ENCODE measurements at places on chromosomes 5 and 9.

GRCh38 chr9:98191671-98192502 is 550 bp downstream of the CORO2A start:
- no peak for DNase-seq

GRCh38 chr9:120478208-120478607 is 101.8 kb downstream of the CDK5RAP2 start:
- no peak for DNase-seq

- no peak for DNase-seq
Observed at GRCh38 chr5:179241175-179241574, 104.1 kb downstream of the ADAMTS2 start.

- no peak for DNase-seq
Observed at GRCh38 chr5:158629591-158630312, 470.0 kb downstream of the EBF1 start.

GRCh38 chr5:102139029-102139428 is 157.1 kb downstream of the SLCO4C1 start:
- no peak for DNase-seq

DNA sequence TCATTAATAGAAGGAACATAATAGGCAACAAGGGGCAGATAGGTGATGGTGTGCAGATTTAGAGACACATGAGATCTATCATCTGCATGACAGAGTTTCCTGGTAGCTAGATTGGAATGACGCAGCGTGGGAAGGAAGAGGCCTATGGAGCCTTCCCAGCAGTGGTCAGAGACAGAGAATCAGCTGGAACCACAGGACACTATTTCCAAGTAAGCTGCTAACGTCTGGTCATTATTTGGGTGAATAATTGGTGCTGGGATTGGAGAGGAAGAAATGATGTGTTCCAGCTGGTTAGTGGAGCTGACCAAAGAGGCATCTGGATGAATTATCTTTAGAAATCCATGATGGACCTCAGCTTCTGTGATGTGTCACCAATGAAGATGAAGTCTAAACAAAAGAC is 91.2 kb upstream of the PRR16 start:
- no peak for DNase-seq

GRCh38 chr9:74521009-74521408 is 23.9 kb downstream of the RORB start:
- DNase-seq = no peak

DNA sequence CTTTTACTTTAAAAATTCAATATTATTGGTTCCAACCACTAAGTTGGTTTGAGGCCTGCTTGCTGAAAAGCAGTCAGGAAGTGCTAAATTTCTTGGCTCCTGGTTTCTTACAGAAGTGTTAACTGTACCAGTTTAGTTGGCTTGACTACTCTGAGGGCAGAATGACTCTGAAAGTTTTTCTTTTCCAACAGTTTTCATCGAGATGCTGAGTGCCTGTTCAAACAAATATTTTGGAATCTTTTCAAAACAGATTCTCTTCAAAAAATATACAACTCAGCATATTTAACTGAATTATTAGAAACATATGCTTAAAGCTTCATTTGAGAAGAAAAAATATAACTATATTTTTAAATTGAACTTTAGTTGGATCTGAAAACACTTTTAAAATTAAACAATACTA is 37.0 kb downstream of the SLC38A9 start:
- DNase-seq = no peak

DNA sequence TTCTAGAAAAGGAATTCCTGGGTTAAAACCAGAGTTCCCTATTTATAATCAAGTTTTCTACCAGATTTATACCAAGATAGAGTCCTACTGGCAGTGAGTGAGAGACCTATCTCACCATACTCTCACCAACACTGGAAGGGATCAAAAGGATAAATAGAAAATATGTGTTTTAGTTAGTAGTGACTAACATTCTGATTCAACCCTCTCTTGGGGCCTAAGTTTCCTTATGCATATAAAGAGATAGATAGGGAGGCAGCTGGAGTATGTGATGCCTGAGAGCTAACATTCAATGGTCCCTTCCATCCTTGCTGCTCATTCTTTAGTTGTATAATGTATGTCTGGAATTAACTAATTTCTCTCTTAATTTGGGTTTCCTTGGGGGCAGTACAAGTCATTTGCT is 32.0 kb downstream of the CKMT2 start:
- DNase-seq = no peak

GRCh38 chr9:126393876-126394275 is 67.2 kb downstream of the MVB12B start:
- no peak for DNase-seq

DNA sequence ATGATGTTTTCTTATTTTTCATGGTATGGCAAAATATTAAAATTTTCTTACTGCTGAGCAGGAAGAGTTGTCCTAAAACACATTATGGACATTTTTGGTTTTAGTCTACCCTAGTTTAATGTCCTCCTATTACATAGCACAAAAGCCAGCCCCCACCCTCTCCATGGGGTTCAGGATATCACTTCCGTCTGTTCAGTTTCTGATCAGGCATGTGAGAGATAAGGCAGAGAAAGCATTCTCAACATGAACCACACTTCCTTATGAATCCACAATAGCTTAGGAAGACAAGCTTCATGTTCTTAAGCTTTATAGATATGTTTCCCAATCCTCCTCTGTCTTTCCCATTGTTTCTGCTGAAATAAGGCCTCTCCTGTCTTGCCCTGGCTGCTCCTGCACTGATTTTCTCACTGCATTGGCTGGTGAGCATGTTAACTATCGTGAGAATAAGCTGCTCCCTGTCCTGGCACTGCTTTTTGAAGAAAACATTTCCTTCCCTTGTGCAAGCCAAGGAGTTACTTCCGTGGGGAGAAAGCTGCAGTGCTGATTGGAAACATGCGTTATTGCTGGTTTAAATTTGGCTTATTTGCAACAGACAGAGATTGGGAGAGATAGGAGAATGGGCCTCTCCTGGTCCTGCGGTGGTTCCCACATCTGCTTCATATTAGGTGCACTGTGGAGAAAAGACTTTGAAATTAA is 260.3 kb upstream of the RPS23 start:
- no peak for DNase-seq

- DNase-seq = peak; percentile 78
Observed at GRCh38 chr5:6827526-6828219, 114.4 kb downstream of the TENT4A start.

DNA sequence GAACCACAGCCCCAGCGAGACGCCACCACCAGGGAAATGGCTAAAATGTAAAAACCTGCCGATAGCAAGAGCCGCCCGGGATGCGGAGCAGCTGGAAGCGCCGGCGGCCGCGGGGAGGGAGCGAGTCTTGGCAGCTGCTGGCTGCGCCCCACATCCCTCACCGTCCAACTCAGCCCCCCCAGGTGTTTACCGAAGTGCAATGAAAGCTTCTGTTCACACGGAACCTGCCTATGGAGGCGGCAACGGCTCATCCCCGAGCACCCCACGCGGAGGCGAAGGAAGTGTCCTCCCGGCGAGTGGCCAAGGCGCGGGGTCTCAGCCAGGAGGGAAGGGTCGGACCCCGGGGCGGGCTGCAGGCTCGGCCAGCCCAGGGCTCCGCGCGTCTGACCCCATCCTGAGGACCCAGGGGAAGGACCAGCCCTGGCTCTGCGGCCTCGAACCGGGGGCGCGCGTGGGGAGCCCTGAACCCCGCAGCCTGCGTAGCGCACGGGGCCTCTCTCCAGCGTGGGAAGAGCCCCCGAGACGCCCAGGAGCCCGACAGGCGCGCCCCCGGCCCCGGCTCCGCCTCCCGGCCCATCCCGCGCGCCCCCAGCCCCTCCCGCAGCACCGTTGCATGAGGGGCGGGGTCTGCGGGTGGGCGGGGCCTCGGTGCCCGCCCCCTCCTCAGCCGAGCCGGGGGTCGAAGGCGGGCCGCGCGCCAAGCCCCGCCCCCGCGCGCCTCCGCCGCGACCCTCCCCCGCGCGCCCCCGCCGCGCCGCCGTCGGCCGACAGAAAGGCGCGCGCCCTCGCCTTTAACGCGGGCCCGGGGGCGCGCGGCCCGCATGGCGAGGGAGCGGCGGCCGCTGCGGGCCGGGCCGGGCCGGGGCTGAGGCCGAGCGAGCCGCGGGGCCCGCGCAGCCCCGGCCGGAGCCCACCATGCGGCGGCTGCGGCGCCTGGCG is at the start of gene DIPK1B:
Gene DIPK1B, plus strand, starts transcription at position 822 of the 939 bp plus-strand sequence. Its CDS starts 94 bp downstream, at position 916.
- DNase-seq = no peak

DNA sequence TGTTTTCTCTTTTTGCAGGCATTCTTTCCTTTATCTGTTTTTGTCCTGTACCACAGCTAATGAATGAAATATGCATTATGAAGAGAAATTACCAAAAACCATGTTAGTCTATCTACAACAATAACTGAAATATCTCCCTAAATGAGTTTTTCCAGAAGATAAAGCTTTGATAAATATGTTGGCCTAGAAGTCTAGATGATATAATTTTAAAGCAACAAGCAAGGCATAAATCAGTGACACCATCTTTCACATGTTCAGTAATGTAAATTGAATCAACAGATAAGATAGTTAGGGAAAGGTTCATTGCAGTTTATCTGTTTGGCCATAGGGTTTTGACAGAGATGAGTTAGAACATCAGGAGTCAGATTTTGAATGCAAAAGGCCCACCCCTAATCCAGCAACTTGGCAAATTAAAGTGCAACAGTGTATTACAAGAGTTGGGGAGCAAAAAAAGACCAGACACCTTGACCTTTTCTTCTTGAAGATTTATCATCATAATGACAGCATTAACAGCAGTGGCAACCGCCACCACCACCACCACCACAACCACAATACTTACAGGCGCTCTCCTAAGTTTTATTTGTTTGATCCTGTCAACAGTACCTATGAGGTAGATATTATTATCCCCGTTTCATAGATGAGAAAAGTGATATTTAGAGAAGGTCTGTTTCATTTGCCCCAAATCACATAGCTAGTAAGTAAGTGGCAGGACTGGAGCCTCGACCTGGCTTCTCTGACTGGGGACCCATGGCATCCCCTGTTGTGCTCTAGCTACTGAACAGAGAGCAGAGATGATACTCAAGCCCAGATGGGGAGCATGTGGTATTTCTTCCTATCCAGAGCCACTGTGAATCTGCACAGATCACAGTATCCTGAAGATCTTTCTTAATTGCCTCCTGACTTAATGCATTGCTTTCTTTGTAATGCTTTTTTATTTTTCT is 122.8 kb upstream of the DHFR start:
- no peak for DNase-seq

DNA sequence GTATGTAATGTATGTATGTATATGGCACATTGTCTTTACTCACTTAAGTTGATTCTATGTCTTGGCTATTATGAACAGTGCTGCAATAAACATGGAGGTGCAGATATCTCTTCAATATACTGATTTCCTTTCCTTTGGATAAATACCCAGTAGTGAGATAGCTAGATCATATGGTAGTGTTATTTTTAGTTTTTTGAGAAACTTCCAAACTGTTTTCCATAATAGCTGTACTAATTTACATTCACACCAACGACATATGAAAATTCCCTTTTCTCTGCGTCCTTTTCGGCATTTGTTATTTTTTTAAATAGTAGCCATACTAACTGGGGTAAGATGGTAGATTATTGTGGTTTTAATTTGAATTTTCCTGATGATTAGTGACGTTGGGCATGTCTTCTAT is 445.6 kb downstream of the NFIB start:
- no peak for DNase-seq

DNA sequence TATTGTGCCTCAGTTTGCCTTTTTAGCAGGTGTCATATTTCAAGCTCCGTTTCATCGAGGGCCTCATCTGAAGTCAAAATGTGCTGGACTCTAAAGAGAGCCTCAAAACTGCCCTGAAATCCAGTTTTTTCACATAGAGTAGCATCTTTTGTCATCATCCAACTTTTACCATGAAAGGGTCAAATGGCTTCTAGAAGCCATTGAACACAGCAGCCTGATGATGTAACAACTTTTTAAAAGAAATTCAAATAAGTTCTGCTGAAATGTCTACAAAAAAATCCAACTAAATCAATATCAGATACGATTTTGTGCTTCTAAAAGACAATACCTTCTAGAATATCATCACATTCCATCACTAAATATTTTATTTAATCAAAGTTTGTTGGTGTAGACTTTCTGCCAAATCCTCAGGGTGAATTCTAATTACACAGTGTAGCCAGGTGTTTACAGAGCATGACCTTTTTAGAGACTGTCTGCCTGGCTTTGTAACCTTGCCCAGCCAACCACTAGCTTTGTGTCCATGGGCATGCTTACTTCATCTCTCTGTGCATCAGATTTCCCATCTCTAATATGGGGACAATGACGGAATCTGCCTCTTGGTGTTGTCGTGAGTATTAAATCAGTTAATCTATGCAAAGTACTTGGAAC is 505.0 kb downstream of the EBF1 start:
- no peak for DNase-seq

GRCh38 chr9:89721971-89722530 is 117.2 kb downstream of the GADD45G start:
- DNase-seq = no peak

DNA sequence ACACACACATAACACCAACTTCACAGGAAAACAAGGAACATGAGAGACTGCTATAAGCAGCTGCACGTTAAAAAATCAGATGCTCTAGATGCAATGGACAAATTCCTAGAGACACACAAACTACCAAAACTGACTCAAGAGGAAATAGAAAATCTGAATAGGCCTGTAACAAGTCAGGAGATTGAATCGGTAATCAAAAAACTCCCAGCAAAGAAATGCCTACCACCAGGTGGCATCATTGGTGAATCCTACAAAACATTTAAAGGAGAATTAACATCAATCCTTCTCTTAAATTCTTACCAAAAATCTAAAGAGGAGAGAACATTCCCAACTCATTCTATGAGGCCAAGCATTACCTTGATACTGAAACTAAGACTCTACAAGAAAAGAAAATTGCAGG is 54.9 kb downstream of the NDST1 start:
- peak; percentile 24 for DNase-seq

All from activated CD4-positive, alpha-beta T cell treated with anti-CD3 and anti-CD28 coated beads, Interleukin-2, amount 50 U/mL, for 16 hours (primary cell).